Stimulated activated CD4-positive, alpha-beta T cell treated with anti-CD3 and anti-CD28 coated beads, TNF-alpha, amount 100 ng/mL, for 1 hour (primary cell): ENCODE measurements at places on chromosomes 2 and 18.

DNA sequence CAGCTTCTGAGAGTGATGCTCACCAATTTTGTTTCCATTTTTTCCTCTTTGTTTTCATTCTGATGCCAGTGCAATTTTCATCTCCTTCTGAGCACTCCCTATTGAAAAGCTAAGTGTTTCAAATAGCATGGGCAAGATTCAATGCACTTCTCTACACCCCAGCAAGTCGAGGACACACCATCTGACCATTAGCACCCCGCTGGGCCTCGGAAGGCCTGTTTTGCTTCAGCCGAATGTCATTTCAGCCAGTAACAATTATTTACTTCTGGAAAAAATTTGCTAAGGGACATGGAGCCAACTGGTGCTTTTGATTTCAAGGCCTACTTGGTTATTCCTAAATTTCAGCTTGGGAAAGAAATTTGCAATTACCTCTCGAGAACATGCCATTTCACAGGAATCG, 392.4 kb downstream of the RNF144A start:
- no peak for DNase-seq

GRCh38 chr2:198441246-198441645, 636.9 kb downstream of the PLCL1 start:
- DNase-seq = no peak

DNA sequence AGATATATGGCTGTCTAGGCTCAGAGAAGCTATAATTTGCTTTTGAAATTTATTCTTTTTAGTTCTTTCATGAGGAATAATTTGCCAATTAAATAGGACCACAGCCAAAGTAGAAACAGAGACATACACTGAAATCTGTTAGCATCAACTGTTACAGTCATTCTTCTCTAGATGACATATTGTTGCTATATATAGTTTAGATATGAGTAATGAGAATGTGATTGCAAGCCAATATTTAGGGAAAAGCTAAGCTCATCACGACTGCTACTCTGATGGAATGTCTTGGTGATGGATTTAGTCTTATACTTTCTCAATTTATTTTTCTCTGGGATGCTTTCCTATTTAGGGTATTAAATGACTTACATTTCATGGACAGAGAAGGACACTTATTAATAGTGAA, 259.1 kb downstream of the LNPK start:
- no peak for DNase-seq

- DNase-seq = no peak
Observed at GRCh38 chr2:121479882-121480522, 50.7 kb upstream of the RNU4ATAC start.
